ENCODE measurements at places on chromosomes 12 and 14. TPM values are rescaled to one million over a fixed set of nuclear protein-coding genes. Genes with fewer than 3 reads are reported as not detected.

- H3K27ac ChIP-seq, result no peak overlapping the region
- no peaks in the 10 kb centered on the region for H3K27me3 ChIP-seq
- no peaks in the 10 kb centered on the region for H3K4me1 ChIP-seq
Measured at GRCh38 chr14:81751198-81751597, 217.5 kb upstream of the SEL1L start.

DNA sequence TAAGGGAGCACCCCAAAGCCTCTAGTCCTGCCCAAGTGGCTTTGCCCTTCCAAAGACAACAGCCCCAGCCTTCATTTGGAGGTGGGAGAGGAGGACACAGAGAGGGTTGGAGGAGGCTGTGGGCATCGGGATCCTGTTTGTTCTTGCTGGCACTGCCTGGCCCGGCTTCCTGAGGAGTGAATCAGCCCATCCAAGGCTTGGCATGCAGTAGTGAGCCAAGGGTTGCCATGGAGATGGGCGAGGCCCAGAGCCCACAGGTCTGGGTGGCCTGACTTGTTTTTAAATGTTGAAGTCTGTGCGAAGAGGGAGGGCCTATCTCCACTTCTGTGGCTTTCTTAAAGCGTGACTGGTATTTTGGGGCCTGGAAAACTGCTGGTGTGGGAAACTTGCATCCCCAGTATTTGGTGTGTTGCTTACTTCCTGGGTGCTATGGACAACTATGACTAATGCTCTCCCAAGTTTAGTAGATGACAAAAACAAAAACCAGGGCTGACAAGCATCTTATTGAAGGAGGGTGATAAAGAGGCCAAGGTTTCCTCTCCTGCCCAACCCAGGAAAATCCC, 15.8 kb downstream of the CD9 start:
- no peaks in the 10 kb centered on the region for H3K27me3 ChIP-seq
- H3K4me1 ChIP-seq, result peaks cover 29% of the 10 kb centered on the region
- DNase-seq, result no peak
- H3K27ac ChIP-seq, result no peak overlapping the region
- no peaks in the 10 kb centered on the region for H3K36me3 ChIP-seq

Gene CNTN1
- total RNA-seq, result not detected

Gene GDF3
- not detected for total RNA-seq

Gene SLC5A8
- not detected for total RNA-seq

- no peaks in the 10 kb centered on the region for H3K4me1 ChIP-seq
- no peak overlapping the region for H3K27ac ChIP-seq
- no peaks in the 10 kb centered on the region for H3K36me3 ChIP-seq
- no peak for DNase-seq
- no peaks in the 10 kb centered on the region for H3K27me3 ChIP-seq
- H3K4me3 ChIP-seq, result no peak overlapping the region
Measured at GRCh38 chr12:84464616-84465015, 448.0 kb downstream of the SLC6A15 start.

GRCh38 chr12:92221656-92222315, 76.1 kb upstream of the BTG1 start:
- no peak overlapping the region for H3K27ac ChIP-seq
- DNase-seq, result no peak
- peaks cover 2% of the 10 kb centered on the region for H3K36me3 ChIP-seq
- no peak overlapping the region for H3K4me3 ChIP-seq

GRCh38 chr14:105050551-105050897, 14.7 kb downstream of the GPR132 start:
- no peaks in the 10 kb centered on the region for H3K27me3 ChIP-seq
- peaks cover 29% of the 10 kb centered on the region for H3K36me3 ChIP-seq
- no peak overlapping the region for H3K4me3 ChIP-seq
- DNase-seq, result no peak
- peaks cover 12% of the 10 kb centered on the region for H3K4me1 ChIP-seq

Gene OTX2
- not detected for total RNA-seq

- no peak for DNase-seq
- peaks cover 26% of the 10 kb centered on the region for H3K4me1 ChIP-seq
- peak overlapping the region; percentile 82 for H3K27ac ChIP-seq
- H3K36me3 ChIP-seq, result peaks cover 5% of the 10 kb centered on the region
- no peaks in the 10 kb centered on the region for H3K27me3 ChIP-seq
- H3K4me3 ChIP-seq, result no peak overlapping the region
Measured at GRCh38 chr14:76782115-76782884, 21.0 kb downstream of the VASH1 start.

DNA sequence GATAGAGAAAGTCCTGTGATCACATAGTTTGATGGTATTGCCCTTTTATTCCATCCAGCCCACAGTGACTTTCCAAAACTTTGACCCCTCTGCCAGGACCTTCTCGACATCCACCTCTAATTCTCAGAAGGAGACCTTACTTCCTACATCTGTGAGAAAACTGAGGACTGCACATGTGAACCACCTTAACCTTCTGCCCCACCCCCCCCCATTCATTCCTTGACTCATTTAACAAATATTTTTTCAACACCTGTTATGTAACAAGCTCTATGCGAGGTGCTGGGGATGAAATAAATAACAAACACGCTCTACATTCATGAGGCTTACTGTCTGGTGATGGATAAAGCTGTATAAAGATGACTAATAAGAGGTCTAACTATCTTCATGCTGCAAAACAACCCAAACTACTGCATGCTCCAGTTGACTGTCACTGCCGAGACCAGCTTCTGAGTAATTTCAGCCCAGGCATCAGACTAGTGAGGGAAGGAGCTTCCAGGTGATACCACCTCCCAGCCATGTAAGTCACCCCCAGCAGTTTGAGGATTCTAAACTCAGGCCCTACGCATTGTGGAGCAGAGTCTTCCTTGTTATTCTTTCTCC, 1.9 kb upstream of the HAL start:
- peaks cover 3% of the 10 kb centered on the region for H3K4me1 ChIP-seq
- H3K36me3 ChIP-seq, result peaks cover 5% of the 10 kb centered on the region
- DNase-seq, result no peak
- no peak overlapping the region for H3K27ac ChIP-seq
- no peaks in the 10 kb centered on the region for H3K27me3 ChIP-seq

GRCh38 chr12:43361031-43361710, 190.8 kb downstream of the ADAMTS20 start:
- no peaks in the 10 kb centered on the region for H3K4me1 ChIP-seq
- H3K36me3 ChIP-seq, result no peaks in the 10 kb centered on the region
- no peak overlapping the region for H3K4me3 ChIP-seq
- H3K27me3 ChIP-seq, result no peaks in the 10 kb centered on the region
